ENCODE measurements at places on chromosomes 2 and 18.

DNA sequence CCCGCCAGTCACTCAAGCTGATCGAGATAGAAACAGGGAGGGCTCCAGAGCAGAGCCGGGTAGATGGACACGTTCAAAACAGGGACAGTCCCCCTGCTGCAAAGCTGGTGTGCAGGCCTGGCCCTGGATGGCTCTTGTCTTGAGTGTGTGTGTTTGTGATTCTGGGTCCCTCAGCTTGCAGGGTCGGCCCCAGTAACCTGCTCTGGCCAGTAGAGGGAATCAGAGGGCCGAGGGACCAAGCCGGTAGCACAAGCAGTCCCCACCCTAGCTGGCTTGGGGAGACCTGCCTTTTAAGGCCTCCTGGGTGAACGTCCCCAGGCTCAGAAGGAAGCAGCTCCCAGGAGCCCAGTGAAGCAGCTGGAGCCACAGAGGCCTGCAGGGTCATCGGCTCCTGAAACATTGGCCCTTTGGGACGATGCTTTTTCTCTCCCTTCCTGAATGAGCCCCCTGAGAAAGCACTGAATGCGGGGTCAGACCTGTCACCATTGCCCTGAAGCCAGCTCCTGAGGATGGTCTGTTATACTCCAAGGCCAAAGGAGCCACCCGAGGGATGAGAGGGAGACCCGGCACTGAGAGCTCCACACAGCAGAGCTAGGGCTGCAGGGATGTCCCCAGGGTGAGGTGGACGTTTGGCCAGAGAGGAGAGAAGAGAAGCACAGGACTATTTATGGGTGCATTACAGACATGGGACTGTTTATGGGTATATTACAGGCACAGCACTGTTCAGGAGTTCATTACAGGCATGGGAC lies 15.4 kb upstream of the MLPH start:
- no peak for DNase-seq

- peak; percentile 63 for DNase-seq
These were observed 117.2 kb downstream of the CERS6 start for GRCh38 chr2:168573128-168573903.

- no peak for DNase-seq
These were observed 2.0 kb upstream of the MYT1L start for GRCh38 chr2:2333076-2333475.

GRCh38 chr18:383135-383534 lies 115.3 kb upstream of the THOC1 start:
- DNase-seq, result no peak

GRCh38 chr18:9048808-9049494 lies 53.5 kb upstream of the NDUFV2 start:
- no peak for DNase-seq

- no peak for DNase-seq
These were observed 90.1 kb upstream of the ARL5A start for GRCh38 chr2:151918308-151918707.

GRCh38 chr18:3655254-3656050 lies 205.5 kb downstream of the TGIF1 start:
- DNase-seq, result no peak

- DNase-seq, result no peak
These were observed 265.4 kb upstream of the DLGAP1 start for GRCh38 chr18:4720518-4720917.

DNA sequence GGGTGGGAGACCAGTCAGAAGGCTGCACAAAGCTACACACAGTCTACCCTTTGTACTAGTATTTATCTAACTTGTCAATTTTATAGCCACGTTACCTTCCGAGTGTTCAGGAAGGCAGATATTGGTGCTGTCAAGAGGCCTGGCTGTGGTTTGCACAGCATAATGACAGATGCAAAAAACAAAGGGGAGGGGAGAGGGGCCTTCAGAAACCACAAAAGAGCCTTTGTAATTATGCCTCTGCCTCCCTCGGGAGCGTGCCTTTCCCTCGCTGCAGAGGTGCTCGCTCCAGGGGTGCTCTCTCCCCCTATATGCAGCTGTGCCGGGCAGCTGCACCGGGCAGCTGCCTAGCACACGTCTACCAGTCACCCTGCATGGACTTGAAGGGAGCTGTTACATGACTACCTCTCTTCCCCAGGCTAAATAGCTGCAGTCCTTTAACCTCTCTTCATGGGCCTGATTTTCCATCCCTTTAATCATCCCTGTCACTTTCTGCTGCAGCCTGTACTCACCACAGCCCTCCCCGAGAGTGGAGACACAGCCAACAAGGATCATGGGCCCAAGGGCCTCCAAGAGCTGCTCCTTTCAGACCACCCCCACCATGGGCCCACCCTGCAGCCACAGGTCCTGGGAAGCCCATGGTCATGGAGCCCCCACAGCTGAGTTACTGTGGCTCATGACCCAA lies 168.4 kb upstream of the PKDCC start:
- DNase-seq, result no peak

DNA sequence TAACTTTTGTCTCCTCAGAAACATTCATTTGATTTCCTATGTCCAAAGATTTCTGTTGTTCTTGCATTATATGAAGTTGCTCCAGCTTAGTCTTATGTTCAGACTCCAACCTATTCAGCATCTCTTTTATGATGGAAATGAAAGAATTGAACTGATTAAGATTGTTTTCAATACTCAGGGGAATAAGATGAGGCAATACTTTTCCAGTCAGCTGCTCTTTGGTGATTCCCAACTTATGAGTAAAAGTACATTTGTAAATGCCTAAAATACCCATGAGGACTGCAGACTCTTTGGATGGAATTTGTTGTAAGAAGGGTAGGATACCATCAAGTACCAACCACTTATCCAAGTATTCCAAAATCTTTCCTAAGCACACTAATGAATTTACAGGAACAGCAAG lies 39.8 kb downstream of the TRAK2 start:
- DNase-seq, result peak; percentile 71

- DNase-seq, result no peak
These were observed 172.1 kb upstream of the PID1 start for GRCh38 chr2:229443141-229443540.
